ENCODE measurements at places on chromosomes 3 and 15.

GRCh38 chr15:30941520-30941919 is 37.8 kb downstream of the FAN1 start:
- DNase-seq = no peak

GRCh38 chr15:64851503-64851840 is 9.8 kb downstream of the PLEKHO2 start:
- no peak for DNase-seq

DNA sequence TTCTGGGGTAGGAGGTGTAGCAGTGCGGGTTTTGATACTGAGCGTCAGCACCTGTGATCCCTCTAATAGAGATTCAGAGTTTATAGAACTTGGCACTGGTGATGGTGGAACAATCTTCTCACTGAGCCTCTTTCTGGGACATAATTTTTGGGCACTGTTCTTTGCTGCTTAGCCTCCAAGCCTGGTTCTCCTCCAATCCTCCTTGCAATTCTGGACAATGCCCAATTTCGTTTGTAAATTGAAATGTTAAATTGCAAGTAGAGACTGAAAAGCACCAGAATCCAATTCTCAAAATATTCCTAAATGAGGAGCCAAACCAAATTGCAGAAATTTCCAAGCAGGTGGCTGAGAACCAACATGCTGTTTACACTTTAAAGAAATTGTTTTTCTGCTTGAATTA is 149.8 kb upstream of the ABI3BP start:
- no peak for DNase-seq

- DNase-seq = no peak
These were observed 518.0 kb upstream of the NR2F2 start for GRCh38 chr15:95812491-95812890.

GRCh38 chr3:98542623-98543022 is 10.8 kb downstream of the GPR15 start:
- DNase-seq = no peak

GRCh38 chr15:98648654-98649471 is 524 bp downstream of the IGF1R start:
- peak; percentile 25 for DNase-seq

DNA sequence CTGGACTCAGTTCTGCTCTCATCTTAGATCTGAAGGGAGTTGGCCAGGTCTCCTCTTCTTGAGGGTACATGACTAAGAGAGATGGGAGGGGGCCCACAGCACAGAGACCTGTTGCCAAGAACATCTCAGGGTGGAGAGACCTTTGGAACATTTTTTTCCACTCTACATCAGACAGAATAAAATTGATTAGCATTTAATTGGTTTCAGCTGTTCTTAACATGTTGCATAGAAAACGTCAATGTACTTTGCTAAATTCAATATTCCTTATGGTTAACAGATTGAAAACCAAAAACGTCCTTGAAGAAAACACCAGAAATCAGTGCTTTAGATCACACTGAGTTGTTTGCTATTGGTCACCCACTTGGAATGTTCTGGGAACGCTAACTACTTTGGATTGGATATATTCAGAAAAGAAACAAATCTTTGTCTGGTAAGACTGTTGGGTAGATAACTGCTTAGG is 36.4 kb upstream of the FSTL1 start:
- no peak for DNase-seq

- no peak for DNase-seq
These were observed 1.8 kb downstream of the CLN6 start for GRCh38 chr15:68227643-68228142.

DNA sequence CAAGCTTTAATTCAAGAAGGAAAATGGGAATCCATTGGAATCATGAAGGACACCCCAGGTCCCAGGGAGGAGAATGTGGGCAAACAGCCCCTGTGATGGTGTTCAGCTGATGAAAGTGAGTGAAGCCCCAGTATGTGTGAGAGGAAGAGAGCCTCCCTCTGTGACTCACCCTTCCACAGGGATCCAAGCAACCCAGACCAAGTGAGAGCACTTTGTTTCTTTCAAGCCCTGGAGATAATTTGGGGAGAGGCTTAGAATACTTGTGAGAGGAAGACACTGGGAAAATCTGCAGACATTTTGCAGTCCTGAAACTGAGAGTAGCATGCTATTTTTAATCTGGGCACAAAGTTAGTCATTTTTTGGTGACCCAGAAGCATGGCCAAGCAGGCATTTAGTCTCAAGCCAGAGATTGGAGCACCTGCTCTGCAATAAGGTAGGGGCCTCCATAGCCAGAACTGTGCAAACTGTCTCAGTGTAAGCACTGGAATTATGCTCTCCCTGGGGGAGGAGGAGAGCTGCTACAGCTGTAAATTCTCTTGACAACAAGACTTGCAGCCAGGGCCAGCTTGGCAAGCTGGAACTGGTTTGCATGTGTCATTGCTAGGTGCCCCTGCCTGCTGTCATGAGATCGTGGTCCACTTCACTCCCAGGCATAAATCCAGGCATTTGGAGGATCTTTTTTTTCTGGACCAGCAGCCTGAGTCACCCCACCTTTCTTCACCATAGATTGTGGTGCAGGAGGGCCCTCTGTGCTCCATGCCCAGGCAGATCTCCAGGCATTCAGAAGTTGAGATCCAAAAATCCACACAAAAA is 537.8 kb upstream of the DPPA4 start:
- no peak for DNase-seq

GRCh38 chr3:177437513-177438337 is 240.4 kb upstream of the TBL1XR1 start:
- no peak for DNase-seq

- no peak for DNase-seq
These were observed 142.4 kb upstream of the TMC3 start for GRCh38 chr15:81516461-81516860.

DNA sequence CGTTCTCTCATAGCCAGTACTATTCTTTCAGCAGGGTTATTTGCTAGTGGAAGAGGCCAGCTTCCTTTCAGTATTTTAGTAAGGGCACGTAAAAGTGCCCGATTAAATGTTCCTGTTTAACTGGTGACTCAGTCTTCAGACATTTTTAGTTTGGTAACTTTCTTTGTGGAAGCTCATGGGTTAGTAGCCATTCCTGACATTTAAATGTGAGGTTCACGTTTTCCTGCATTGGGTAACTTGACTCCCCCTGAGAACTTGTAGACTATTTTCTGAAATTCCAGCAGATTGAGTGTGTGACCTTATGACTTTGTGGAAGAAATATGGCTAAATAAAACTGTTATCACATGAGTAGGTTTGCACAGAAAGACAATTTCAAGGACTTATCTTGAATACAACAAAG is 16.9 kb downstream of the ABHD2 start:
- DNase-seq = no peak

GRCh38 chr3:60298141-60298540 is 953.1 kb downstream of the FHIT start:
- DNase-seq = no peak

- DNase-seq = peak; percentile 21
These were observed 116.0 kb upstream of the CBLB start for GRCh38 chr3:105984837-105985236.

- DNase-seq = peak; percentile 51
These were observed 322.7 kb downstream of the SV2B start for GRCh38 chr15:91422797-91423196.

DNA sequence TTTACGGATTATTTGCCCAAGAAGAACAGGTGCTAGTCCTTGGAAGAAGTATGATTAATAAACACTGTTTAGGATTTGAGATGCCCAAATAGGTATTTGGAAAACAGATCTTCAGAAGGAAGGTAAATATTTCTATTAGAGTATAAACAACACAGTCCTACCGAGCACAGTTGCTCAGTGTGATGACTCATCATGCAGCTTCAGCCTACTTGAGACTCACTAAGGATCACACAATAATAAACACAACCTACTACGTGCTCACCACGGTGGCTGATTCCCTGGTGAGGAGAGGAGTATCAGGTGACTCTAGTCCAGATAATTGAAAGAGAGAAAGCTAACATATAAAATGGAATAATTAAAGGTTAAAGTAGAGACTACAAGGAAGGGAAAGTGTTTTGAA is 72.0 kb downstream of the PDZRN3 start:
- no peak for DNase-seq

GRCh38 chr3:58130591-58130990 is 80.2 kb downstream of the DNASE1L3 start:
- no peak for DNase-seq

- DNase-seq = no peak
These were observed 175.5 kb downstream of the CFAP20DC start for GRCh38 chr3:58874248-58874741.

GRCh38 chr3:194446172-194446571 is 40.6 kb downstream of the ATP13A3 start:
- DNase-seq = no peak

GRCh38 chr3:17307887-17308286 is 423.1 kb downstream of the PLCL2 start:
- DNase-seq = no peak

DNA sequence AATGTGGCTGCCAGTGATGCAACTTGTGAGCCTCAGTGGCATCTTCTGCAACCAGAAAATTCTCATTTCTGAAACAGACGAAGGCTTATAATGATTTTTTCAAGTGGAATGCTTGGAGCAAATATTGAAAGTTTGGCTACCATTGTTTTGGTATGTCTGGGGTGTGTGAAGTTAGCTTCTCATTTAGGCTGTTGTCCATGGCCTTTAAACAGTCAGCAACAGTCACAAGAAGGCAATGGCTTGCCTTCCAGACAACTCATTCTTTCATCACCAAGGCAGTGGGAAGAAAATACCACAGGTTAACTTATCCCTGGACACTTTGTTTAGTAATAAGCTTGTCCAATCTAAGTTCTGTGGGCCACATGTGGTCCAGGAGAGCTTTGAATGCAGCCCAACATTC is 4.7 kb upstream of the BNC1 start:
- DNase-seq = no peak

- no peak for DNase-seq
These were observed 73.5 kb downstream of the CEMIP start for GRCh38 chr15:80852676-80853075.

DNA sequence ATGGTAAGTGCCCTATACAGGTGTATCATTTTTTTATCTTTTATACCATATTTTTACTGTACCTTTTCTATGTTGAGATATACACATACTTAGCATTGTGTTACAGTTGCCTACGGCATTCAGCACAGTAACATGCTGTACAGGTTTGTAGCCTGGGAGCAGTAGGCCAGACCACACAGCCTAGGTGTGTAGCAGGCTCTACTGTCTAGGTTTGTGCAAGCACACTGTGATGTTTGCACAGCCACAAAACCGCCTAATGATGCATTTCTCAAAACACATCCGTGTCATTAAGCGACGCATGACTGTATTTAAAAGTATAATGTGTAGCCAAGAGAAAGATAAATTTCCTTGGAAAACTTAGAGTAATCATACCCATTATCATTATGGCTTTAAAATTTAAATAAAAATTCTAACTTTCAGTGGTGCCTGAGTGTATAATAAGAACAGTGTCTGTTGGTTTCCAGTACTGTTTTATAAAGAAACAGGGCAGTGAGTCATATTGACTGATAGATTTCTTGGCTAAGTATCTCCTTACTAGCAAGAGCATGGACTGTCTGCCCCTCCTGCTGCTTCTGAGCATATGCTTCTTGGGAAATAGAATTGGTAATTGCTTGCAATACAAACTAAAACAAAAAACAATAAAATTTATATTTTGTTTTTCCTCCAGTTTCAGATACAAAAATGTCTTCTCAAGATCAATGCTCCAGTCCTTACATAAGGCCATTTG is 18.3 kb downstream of the CALML4 start:
- DNase-seq = no peak

DNA sequence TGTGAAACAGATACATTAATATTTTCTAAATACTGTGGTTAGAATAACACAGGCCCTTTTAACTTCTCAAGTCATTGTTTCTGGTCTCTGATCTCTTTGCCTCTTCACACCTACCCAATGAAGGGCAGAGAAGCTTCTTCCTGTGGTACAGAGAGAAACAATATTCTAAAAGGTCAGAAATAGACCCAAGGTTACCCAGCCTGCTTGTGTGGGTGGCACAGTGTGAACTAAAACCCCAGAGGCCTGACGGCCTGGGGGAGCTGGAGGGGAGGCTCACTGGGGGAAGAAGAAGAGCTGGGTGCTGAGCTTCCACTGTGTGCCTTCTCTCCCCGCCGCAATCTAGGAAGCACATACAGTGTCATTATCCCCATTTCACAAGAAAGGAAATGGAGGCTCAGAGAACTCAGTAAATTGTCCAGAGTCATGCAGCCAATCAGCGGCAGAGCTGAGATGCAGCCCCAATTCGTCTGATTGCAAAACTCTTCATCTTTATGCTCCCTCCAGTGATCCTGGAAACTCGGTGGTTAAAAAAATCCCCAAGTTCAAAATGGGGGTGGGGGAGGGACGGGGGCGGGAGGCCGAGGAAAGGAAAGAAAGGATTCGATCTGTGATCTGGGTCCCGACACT is 64.1 kb upstream of the HEG1 start:
- peak; percentile 42 for DNase-seq

- DNase-seq = no peak
These were observed 22.9 kb downstream of the EXOG start for GRCh38 chr3:38519000-38519399.
